WTC11 (cell line): ENCODE measurements at places on chromosomes 4 and X.

DNA sequence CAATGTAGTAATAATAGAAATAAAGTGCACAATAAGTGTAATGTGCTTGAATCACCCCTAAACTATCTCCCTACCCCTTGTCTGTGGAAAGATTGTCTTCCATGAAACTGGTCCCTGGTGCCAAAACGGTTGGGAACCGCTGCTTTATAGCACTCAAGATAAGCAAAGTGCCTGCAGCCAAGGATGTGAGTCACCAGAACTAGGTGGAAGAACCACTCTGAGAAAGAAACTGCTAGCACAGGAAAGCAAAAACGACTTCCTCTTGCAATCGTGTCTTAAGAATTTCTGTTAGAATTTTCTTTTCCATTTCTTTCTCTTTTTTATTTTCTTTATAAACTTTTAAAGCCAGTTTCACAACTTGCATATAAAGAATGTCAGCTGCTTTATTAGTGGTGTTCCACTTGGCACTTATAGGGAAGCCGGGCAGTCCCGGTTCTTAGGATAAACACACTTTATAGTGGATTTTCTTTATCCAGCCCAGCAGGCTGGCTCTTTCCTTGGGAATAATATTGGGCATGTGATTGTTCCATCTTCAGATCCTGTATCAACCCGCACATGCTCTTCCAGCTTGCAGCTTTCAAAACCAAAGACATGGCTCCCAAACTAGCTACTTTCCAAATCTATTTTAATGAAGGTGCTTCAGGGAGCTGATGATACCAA, 32.3 kb upstream of the CXCL8 start:
- no peak for DNase-seq

GRCh38 chr4:182642831-182643230, 274.4 kb downstream of the DCTD start:
- DNase-seq = no peak

GRCh38 chr4:4867375-4868039, 8.0 kb downstream of the MSX1 start:
- peak; percentile 83 for DNase-seq

DNA sequence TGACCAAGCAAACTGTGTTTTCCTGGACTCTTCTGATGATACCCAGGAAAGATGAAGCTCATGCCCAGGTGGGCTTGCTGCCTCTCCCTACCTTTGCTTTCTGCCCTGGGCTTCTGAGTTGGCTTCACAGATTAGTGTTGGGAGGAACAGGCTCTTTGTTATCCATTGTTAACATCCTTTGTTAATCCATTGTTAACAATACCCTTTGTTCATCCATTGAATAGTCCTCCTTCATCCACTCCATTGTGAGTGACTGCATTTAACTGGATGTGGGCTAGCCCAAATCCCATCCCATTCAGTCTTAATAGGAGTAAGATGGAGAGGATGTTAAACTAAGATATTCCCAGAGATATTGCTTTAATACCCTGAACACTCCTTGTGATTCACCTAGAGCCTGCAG, 199.0 kb upstream of the LNX1 start:
- DNase-seq = no peak

DNA sequence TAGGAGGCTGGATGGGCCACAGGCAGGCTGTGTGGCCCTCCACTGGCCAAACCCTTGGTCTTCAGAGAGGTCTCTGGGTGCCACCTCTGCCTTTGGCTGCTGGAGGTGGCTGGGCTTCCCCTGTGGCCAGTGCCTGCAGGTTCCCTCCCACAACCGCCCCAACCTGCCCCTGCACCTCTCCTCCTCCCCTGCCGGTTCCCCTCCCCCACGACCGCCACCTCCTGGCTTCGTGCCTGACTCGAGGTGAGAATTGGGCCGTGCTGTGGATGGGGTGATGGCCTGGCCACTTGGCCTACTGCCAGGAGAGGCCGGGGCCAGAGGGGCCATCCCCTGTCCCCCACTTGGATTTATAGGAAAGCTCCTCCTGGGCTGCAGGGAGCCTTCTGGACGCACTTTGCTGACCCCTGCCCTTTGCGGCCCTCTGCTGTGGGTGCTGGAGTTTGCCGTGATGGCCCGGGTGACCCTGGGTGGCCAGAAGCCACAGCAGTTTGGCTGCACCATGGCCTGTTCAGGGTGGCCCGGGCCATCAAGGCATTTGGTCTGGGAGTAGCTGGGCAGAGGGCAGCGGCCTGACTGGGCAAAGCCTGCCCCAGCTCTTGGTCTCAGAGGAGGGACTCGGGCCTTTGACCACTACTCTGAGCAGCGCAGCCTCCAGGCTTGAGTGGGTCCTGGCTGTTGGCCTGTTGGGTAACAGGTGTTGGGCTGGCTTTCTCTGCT, 3.8 kb downstream of the NAT8L start:
- no peak for DNase-seq

DNA sequence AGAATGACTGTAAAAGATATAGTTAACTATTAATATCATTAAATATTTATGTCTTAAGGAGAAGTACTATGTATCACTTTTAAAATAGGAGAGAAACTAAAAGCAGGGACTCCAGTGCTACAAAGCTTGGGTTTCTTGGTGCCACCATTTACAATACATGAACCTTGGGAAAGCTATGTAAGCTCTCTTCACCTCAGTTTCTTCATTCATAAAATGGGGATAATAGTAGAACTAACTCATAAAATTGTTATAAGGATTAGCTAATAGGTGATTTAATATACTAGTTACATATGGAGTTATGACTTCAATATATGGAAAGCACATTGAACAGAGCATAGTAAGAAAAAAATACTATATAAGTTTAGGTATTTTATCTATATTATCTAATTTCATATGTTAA, 23.7 kb downstream of the EPGN start:
- no peak for DNase-seq

DNA sequence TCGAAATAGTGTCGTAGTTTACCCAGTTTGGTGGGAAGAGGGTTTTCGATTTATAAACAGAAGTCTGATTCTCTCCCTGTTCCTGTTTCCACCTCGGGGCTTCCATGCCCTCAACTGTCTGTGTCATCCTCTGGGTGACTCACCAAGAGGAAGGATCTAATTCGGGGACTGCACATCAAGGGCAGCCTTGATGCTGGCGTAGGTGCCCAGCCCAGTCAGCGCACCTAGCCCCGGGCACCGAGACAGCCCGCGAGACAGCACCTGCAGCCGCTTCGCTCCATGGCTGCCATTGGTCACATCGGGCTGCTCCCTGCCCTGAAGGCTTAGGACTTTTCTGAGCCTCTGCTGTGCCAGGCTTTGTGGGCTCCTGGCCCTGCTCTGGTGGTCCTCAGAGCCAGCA, 7.7 kb downstream of the ABCD1 start:
- no peak for DNase-seq

GRCh38 chr4:56468097-56468422, 643 bp downstream of the SRP72 start:
- DNase-seq = peak; percentile 15

DNA sequence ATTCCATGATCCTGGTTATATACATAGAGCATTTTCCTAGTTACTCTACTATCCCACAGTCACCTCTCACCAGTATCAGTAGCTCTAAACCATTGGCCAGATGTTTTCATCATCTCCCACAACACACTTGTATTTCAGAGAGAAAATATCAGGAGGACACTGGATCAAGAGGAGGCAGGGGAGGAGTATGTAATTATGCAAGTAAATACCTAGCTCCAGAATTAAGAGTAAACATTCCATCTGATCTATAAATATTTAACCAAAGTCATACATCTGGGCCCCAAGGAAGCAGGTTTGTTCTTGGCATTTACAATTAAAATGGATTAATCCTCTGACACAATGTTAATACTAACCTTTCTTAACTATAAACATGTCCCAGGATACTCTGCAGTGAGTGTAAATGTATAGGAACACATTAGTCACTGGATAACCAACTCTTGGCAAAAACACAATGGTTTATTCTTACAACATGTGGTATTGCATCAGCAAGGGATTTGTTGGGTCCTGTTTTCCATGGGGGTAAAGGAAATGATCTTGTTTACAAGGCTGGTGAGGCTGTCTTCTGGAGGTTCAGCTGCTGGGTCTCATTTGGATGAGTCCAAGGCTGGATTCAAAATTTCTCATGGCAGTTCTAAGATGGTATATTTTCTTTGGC, 170.1 kb downstream of the ATG4A start:
- DNase-seq = no peak

GRCh38 chrX:136797787-136798186, 17.1 kb upstream of the ARHGEF6 start:
- no peak for DNase-seq

- DNase-seq = no peak
These were observed 101.6 kb downstream of the NPNT start for GRCh38 chr4:105996845-105997244.

DNA sequence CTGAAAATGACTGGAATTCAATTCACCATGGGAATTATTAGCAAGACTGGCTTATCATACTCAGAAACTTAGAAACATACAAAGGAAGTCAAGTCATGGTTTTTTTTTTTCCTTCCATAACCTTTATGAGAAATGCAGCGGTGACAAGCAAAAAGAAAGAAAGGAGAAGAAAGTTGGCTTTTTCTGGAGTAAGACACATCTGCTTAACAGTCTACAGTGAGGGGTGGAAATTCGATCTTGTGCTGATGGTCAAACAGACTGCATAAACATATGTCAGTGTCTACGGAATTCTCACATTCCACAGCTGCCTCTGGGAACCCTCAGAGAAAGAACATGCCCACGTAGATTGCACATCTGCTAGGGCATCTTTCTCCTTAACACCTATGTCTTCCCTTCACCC, 54.6 kb downstream of the PROM1 start:
- no peak for DNase-seq

GRCh38 chr4:109649872-109650271, 53.4 kb downstream of the CASP6 start:
- DNase-seq = no peak

DNA sequence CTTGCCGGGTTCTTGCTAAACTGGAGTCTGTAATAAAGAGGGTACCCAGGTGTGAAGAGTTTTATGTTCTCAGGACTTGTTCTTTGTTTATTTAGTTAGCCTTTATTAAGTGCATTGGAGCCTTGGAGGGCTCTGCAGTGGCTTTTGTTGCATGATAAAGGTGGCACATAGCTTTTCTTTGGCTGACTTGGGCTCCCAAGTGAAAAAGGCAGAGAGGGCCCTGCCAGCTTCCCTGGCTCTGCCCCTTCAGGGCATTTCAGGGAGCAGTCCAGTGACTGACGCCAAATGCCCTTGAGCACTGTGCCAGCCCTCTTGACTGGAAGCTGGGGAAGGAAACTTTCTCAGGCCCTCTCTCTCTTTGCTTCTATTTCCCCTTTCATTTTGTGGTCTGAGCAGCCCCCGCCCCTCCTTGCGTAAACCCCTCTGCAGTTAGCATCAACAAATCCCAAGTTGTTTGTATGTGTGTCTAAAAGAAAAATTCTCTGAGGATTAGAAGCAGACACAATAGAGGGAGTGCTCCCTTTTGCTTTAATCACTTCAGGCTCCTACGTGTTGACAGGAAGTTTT, 152.2 kb downstream of the NHS start:
- no peak for DNase-seq

- DNase-seq = no peak
These were observed 228.0 kb downstream of the MID1IP1 start for GRCh38 chrX:39029221-39029620.

- DNase-seq = no peak
These were observed 18.8 kb upstream of the TMSB4X start for GRCh38 chrX:12955882-12956703.

DNA sequence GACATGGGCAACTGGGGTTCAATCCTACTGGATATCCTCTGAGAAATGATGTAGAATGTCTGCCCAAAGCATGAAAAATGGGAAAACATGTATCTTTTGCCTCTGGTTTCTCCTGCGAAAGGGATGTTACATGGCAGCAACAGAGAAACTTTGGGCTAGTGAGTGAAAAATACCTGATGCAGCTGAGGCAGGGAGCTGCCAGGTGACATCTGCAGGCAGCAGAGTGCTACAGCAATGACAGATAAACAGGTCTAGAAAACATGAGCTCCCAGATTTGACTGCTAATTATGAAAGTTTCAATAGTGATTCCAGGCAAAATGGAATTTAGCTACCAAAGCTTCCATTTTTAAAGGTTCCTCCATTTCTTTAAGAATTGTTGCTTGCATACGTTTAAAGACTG, 4.8 kb upstream of the CXCL1 start:
- peak; percentile 23 for DNase-seq

- DNase-seq = no peak
These were observed 17.8 kb downstream of the CTBP1 start for GRCh38 chr4:1230971-1231636.

DNA sequence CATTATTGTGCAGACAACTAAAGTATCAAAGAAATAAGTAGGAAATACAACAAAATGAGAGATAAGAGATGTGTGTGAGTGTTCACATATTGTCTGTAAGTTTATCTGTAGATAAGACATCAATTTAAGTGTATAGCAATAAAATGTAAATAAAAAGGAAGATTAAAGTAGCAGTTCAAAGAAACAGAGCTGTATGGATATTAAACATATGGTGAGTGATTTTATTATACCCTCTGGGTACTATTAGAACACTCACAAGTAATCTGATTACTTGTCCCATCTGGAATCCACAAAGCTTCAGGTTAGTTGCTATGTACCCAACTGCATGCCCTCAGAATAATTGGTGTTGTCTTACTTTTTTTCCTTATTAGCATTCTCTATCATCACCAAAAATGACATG, 747.9 kb upstream of the ADGRL3 start:
- DNase-seq = no peak

GRCh38 chrX:109049903-109050302, 313.5 kb upstream of the IRS4 start:
- peak; percentile 14 for DNase-seq

DNA sequence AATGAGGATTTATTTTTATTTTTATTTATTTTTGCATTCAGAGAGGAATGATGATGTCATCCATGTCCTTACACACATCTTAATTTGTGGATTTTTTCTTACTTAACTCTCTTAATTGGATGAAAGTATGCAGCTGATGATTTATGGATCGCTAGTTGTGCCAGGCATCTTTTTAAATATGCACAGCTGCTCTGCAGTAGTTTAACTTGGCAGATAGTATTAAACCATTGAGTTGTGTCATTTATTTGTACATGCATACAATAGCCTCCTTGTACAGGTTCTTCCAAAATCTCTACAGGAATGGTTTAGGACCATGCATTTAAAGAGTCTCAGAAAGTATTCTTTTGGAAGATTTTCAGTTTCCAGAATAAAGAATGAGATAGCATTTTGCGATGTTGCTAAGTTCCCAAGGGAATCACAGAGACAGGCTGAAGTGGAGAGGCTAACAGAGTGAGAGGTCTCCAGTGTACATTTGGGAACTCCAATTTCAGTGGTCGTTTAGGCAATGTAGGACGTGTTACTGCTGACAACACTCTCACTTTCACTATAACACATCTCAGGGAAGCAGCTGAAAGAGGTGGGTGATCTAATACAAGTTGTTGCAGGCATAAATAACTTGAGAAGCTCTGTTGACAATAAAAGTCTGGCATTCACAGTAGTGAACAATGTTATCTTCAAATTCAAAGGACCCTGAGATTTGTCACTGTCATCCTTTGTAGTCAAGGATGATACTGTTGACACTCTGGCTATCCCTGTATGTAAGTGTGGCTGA, 49.9 kb upstream of the SCRG1 start:
- DNase-seq = no peak

- DNase-seq = no peak
These were observed 11.8 kb downstream of the TCEAL1 start for GRCh38 chrX:103640401-103641155.
